ENCODE measurements at places on chromosomes 11 and 22.

- DNase-seq: no peak
These were observed 40.0 kb upstream of the FIBIN start for GRCh38 chr11:26953770-26954392.

GRCh38 chr11:42036201-42036600 lies 576.7 kb upstream of the LRRC4C start:
- DNase-seq: no peak

DNA sequence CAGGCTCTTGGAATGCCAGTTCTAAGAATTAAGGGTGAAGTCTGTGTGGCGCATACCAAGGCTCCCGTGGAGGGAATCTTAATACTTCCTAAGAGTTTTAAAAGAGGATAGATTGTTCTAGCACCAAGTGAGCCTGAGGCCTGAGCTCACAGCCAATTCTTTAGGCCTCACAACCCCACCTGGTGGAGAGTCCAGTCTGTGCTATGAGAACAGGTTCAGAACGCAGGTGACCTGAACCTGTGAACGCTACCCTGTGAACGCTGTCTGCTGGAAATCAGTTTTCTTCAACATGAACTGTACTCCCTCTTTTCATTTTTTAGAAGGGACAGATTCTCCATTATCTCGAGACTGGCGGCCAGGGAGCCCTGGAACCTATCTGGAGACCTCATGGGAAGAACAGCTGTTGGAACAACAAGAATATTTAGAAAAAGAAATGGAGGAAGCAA lies 43.2 kb upstream of the DLAT start:
- DNase-seq: peak; percentile 42

GRCh38 chr11:131428853-131429252 lies 58.4 kb downstream of the NTM start:
- no peak for DNase-seq

DNA sequence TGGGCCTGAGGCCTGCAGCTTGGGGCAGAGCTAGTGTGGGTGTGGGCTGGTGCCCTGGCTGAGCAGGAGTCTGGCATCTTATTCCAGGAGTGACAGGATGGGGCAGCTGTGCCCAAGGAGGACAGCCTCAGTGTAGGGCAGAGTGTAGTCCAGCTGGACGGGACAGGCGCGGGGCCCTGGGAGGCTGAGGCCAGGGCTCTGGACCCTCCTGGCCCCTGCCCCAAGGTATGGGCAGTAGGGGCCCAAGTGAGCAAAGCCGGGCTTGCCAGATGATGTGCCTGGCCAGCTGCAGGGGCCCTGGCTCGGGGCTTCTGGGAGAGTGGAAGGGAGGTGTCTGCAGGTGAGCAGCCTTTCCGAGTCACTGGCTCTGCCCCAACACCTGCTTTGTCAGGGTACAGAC lies 1190.9 kb downstream of the BRD1 start:
- DNase-seq: no peak

- DNase-seq: no peak
These were observed 141.7 kb upstream of the GRIA4 start for GRCh38 chr11:105468154-105468553.

DNA sequence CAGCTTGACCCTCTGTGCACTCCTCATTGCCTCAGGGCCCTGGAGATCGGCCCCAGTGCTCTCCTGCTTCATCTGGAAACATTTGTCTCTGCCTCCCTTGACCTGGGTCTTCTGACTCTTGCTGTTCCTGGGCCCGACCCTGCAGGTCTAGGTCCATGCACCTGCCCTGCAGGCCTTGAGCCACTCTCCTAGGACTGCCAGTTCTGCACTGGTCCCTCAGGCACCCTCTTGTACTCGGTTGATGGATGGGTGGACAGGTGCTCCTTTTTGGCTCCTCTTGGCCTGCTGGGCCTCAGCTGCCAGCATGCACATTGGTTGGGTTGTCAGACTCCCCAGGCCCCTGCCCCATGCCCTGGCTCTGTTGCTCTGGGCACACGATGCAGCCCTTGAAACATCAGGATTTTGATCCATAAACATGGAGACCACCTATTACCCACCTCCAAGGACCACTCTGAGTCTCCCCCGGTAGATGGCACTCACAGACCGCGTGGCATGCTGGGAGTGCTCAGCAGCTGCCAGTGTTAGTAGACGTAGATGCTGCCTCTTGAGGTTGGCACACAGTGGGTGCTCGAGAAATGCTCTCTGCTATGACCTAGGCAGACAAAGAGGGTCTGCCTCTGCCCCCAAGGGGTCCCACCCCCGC lies 20.2 kb upstream of the ACR start:
- DNase-seq: no peak

- DNase-seq: no peak
These were observed 6.0 kb downstream of the SCARF2 start for GRCh38 chr22:20431511-20432192.

GRCh38 chr11:66391322-66391721 lies 19.8 kb upstream of the SLC29A2 start:
- DNase-seq: no peak

DNA sequence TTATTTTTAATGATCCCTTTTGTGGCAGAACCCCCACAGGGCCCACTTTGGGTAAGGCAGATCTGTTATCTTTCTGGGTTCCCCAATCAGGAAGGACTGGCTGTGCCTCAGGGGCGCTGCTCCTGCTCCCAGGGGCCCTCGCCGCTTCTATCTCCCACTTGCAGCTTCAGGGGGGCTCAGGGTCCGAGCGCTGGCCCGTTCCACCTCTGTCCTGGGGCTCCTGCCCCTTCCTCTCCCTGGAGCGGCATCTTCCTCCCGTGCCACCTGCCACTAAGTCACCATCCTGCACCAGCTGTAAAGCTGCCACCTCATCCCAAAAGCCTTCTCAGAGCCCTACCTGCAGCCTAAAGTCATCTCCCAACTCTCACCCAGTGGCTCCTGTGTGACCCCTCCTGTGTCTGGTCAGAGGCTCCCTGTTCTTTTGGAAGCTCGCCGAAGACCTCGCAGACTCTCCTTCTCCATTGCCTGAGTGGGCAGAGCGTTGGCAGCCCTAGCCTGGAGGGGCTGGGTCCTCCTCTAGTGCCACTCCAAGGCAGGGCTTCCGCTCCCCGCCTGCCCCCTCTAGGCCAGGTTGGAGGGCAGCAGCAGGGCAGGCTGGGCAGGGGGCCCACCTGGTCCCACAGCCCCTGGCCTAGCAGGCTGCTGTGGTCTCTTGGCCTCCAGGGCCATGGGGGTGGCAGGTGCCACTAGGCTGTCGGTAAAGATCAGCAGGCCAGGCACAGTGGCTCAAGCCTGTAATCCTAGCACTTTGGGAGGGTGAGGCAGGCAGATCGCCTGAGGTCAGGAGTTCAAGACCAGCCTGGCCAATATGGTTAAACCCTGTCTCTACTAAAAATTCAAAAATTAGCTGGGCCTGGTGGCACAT lies 106.7 kb downstream of the MORC2 start:
- no peak for DNase-seq

- DNase-seq: no peak
These were observed 164.0 kb upstream of the UBASH3B start for GRCh38 chr11:122491509-122491908.

DNA sequence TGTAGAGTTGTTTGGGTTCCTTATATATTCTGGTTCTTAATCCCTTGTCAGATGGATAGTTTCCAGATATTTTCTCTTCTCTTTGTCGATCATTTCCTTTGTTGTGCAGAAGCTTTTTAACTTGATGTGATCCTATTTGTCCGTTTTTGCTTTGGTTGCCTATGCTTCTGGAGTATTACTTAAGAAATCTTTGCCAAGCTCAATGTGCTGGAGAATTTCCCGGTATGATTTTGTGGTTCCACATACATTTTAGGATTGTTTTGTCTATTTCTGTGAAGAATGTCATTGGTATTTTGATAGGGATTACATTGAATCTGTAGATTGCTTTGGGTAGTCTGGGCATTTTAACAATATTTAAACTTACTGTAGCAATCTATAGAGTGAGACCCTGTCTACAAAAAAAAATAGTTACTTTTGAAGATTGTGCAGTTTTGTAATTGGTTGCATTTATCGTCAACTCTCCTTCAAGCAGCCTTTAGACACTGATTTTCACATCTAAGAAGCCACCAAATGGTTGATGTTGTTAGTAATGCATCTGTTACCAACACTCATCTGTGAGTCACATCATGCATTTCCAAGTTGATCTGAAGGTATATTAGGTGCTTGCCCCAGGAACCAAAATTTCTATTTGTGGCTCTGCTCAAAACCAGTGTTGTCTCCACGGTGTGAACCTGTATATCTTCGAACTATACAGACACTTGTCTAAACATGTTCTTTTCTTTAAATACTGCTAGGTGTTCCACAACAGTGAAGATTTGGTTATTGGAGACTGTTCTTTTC lies 21.4 kb downstream of the XRCC6 start:
- DNase-seq: no peak

GRCh38 chr11:11981840-11982239 lies 26.6 kb downstream of the DKK3 start:
- DNase-seq: no peak

DNA sequence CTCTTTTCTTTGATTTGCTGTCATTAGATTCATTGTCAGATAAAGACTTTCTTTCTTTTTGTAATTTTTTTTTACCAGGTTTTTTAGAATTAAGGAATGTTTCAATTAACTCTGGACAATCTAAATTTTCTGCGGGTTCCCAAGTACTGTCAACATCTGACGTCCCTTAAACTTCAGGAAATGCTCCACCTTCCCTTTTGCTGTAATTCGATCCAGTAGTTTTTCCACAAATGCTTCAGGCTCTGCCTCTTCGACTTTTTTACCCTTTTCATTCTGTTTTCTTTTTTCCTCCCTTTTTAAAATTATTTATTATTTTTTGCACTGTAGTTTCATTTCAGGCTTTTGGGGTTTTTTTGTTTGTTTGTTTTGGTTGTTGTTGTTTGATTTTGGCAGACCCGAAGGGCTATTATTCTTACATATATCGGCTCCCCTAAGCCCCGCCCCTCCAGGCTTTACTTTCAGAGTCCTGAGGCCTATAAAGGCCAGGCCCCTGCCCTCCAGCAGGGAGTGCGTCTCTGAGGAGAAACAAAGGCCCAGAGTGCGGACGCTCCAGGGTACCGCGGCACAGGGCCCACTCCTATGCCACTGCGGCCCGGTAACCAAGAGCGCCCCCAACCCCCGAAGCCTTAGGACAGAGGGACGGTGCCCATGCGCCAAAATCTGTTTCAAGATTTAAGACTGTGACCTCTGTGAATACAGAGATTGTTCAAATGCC lies 116.4 kb downstream of the TYR start:
- DNase-seq: no peak

- peak; percentile 57 for DNase-seq
These were observed 48.9 kb downstream of the RTL6 start for GRCh38 chr22:44449061-44449682.

- DNase-seq: peak; percentile 61
These were observed 1.7 kb downstream of the QSER1 start for GRCh38 chr11:32894149-32894827.

GRCh38 chr11:2522631-2523255 lies 77.9 kb downstream of the KCNQ1 start:
- no peak for DNase-seq

GRCh38 chr22:33062361-33062760 lies 4.2 kb upstream of the SYN3 start:
- DNase-seq: no peak

- DNase-seq: no peak
These were observed 99.5 kb downstream of the MICAL3 start for GRCh38 chr22:17924735-17925364.

- DNase-seq: peak; percentile 14
These were observed 253.0 kb upstream of the CCDC179 start for GRCh38 chr11:23112987-23113886.

DNA sequence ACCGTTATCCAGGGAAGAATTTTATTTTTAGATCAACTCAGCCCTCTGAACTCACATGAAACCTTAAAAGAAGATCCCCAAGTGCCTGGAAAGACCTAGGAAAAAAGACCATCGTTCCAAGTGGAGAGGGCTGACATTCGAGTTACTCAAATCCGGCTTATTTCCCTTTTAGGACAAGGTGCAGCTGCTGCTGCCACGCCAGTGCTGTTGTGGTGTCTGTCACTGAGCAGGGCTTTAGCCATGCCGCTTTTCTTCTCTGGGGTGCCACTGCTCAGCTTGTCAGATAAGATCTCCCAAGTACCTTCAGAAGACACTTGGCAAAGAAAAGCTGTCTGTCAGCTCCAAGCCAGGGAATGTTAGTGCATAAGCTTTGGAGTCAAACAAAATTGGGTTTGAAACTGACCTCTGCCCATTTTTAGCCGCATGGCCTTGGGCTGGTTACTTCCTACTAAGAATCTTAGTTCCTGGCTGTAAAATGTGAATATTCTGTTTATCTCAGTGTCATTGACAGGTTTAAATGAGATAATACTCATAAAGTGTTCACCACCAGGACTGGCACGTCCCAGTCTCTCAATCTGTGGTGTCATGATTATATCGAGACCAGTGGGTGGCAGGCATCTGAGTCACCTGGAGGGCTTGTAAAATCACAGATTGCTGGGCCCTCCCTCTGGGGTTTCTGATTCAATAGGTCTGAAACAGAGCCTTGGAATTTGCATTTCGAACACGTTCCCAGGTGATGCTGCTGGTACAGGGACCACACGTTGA lies 117.5 kb downstream of the PKNOX2 start:
- no peak for DNase-seq

- DNase-seq: peak; percentile 56
These were observed 5.4 kb upstream of the TXN2 start for GRCh38 chr22:36486619-36487384.

DNA sequence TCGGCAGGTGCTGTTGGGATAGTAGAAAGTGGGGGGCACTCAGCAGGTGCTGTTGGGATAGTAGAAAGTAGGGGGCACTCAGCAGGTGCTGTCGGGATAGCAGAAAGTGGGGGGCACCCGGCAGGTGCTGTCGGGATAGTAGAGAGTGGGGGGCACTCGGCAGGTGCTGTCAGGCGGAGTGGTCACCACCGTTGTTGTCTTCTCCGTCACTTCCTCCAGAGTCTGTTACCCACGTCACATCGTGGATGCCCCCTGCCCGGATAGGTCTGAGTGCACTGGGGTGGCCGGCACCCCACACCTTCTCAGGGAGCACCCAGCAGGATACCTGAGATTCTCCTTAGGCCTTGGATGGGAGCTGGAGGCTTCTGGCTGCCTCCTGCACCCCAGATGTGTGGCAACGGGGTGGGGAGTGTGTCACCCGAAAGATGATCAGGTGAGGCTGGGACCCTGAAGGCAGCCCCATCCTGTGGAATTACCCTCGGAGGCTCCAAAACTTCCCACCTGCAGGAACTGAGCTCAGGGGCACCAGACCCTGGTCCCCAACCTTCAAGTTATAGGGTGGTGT lies 24.1 kb upstream of the KRTAP5-7 start:
- DNase-seq: no peak

- DNase-seq: no peak
These were observed 3.5 kb downstream of the IGF2 start for GRCh38 chr11:2135648-2136201.

DNA sequence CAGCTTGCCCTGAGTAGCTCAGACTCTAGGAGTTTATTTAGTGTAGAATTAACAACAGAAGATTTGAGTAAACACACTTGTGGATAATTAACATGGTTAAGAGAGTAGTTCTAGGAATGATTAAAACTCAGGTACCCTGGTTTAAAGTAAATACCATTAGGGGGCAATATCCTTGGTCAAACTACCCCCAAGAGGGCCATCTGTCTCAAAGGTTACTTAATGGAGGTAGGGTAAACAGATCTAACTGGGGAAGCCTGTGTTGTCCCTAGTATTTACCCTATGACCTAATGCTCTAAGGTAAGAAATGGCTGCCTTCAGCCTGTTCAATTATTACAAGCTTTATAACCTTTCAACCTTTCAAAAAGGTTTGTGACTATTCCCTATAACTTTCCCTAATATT lies 10.6 kb upstream of the GLYATL1 start:
- no peak for DNase-seq

- no peak for DNase-seq
These were observed at the start of gene TTC36 for GRCh38 chr11:118527109-118527508. TTC36 (plus strand) TSS chr11:118527474; CDS start chr11:118527495, 21 bp downstream.

- peak; percentile 58 for DNase-seq
These were observed 61.4 kb upstream of the BMAL1 start for GRCh38 chr11:13216019-13216710.

All from activated CD4-positive, alpha-beta T cell treated with anti-CD3 and anti-CD28 coated beads, Interleukin-2, amount 50 U/mL, for 16 hours (primary cell).